Activated naive CD8-positive, alpha-beta T cell treated with anti-CD3 and anti-CD28 coated beads for 36 hours (primary cell): ENCODE measurements at places on chromosomes 4 and X. TPM values are rescaled to one million over a fixed set of nuclear protein-coding genes. Genes with fewer than 3 reads are reported as not detected.

DNA sequence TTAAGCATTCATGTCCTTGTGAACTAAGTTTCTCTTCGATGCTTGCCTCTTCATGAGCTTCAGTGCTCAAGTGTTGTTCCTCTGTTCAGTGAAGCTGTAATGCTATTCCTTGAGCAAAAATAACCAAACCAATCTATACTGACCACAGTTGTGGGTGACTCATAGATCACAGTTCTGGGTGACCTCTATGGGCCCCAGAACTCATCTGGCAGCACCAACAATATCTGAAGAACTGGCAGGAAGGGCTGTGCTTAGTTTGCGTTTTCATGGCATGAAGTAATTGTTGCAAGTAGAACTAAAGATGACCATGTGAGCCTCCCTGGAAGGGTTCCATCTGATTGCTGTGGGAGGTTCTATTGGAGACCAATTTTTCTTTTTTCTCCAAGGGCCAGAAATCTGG lies 106.2 kb downstream of the CCNG2 start:
- DNase-seq: no peak

GRCh38 chrX:102067966-102068723 lies 57.3 kb upstream of the TCEAL2 start:
- no peak for DNase-seq

DNA sequence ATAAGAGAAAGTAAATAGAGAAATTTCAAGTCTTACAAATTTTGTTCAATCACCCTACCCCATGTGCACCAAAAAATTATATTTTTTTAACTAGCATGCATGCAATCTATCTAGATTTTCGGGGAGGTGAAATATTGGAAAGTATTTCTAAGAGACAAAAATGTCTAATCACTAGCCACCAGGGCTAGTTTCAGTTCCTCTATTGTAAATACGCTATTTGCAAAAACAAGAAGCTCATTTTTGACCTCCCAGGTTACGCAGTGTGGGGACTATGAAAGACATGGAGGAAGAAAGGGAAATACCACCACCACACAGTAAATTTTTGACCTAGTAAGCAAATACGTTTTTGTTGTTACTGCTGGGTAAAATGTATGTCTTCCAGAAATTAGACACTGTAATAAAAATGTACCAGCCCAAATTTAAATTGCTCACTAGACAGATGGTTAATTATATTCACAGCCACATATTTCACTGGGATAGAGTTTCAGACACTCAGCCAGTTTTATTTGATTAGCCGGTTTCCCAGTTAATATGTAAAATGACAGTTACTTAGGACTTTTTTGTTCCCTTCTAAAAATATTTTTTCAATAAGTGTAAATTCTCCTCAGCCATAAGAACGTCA lies 2.2 kb downstream of the NEXMIF start:
- DNase-seq: no peak

DNA sequence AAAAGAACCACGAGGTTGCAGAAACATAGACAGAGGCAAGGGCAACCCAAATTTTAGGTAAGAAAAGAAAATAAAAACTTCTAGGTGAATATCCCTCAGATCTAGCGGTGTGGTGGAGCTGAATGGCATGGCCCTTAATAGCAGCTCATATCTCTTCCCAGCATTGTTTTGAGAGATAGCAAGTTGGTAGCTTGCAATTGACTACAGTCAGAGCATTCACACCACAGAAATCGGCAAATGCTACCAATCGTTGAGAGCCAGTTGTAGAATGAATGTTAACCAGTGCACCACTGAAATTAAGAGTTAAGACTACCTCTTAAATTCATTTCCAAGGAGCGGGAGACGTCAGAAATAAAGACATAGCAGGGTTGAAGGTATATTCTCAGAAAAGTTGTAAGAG lies 184.0 kb upstream of the KIT start:
- DNase-seq: no peak

Gene ZNF81
- 7.8 TPM for total RNA-seq

DNA sequence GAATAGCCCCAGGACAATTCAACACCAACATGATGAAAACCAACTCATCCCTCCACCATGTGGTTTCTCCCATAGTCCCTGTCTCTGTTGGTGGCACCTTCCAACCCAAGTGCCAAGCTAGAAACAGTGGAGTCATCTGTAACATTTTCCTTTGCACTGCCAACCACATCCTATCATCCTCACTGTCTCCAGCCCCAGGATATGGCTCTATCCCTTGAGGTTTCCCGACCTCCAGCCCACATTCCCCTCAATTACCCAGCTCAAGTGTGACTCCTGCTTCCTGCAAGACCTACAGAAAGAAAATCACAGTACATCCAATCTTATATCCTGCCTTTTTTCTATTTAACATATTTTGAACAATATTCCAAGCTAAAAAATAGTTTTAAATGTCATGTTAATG lies 24.2 kb downstream of the PNMA6F start:
- no peak for DNase-seq

Gene MCF2
- 0.23 TPM for total RNA-seq

Gene CLGN
- total RNA-seq: 0.22 TPM

Gene MGAT4D
- total RNA-seq: not detected

DNA sequence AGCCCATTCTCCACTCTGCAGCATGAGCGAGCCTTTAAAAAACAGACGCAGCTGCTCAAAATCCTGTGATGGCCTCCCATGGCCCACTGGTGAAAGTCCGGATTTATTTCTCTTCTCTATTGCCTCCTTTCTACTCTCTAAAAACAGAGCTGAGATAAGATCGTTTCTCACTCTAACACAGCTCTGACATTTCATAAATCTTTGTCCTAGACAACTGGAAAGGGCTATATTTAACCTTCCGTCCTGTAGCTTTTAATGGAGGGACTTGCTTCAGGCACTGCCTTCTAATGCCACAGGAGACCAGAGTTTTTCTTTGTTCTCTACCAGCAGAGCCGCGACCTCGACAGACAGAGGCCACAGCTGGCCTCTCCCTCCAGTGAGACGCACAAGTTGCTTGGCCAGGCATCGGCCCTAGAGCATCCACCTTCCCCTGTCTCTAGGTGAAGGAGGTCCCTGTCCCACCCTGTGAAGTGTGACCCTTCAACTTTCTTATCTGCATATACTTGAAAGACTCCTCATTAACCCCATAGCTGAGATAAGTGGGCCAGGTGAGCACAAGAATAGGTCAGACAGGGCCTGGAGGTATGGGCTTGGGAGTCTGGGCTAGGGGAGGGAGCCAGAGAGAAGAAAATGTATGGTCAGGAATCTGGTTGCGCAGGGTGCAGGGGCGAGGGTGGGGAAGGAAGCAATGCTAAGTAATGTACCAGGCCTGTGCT lies 50.0 kb downstream of the RTL5 start:
- no peak for DNase-seq

DNA sequence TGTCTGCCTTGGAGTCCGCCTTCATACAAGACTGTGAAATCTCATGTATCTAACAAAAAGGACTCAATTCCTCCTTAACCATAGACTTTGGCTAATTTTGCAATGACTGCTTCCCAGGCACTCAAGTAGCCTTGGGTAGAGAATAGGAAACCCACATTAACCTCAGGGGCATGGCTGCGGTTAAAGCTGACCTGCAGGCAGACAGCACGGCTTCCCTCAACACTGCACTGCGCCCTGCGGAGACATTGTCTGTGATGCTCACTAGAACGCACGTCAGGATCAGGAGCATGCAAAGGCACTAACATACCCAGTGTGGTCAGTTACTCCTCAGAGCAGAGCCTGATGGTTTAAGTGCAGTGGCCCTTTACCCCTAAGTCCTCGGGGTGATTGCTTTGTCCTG lies 10.3 kb upstream of the GPR143 start:
- no peak for DNase-seq

Gene PLAC8
- total RNA-seq: 140 TPM

Gene MSL3
- 42.2 TPM for total RNA-seq

GRCh38 chrX:43707812-43708548 lies 51.9 kb downstream of the MAOA start:
- no peak for DNase-seq

Gene MTMR8
- total RNA-seq: 6.1 TPM

- DNase-seq: no peak
Measured at GRCh38 chr4:32189788-32190187, 1469.6 kb downstream of the PCDH7 start.

GRCh38 chr4:10083861-10084641 lies 32.5 kb downstream of the WDR1 start:
- no peak for DNase-seq
